Astrocyte of the hippocampus (primary cell): ENCODE measurements at places on chromosomes 11 and 22.

- DNase-seq: no peak
These were observed 251.4 kb downstream of the BLID start for GRCh38 chr11:121864660-121865059.

DNA sequence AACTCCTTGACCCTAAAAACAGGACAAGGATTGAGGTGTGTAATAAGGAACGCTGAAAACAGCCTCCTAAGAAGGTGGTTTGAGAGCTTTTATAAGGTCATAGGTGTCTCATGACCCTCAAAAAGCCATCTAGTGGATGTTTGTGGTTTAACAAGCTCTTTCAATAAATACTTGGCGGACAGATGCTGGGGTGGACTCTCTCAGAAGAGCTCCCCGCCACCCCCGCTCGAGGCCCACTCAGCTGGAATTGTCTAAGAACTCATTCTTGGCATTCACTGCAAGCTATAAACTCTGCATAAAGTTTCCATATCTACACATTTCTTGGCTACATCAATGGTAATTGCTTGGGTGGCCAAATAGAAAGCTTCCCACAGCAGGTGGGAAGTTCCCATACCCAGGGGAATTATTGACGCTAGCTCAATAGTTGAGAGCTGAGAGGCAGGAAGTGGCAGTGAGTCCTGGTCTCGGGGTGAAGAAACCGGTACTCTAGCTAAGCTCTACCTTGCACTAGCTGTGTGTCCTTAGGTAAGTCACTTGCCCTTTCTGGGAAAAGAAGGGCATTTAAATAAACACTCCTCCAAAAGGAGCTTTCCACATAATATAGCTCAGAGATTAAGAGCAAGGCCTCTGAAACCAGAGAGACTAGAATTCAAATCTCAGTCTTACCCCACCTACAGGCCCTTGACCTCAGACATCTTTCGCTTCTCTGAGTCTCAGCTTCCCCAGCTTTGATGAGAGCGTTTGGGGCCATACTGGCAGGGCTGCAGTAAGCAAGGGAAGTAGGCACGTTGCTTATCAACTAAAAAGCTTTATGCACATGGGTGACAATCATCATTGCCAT is 6.4 kb downstream of the MS4A15 start:
- no peak for DNase-seq

- DNase-seq: peak; percentile 45
These were observed 5.8 kb downstream of the ARL14EP start for GRCh38 chr11:30328681-30329080.

DNA sequence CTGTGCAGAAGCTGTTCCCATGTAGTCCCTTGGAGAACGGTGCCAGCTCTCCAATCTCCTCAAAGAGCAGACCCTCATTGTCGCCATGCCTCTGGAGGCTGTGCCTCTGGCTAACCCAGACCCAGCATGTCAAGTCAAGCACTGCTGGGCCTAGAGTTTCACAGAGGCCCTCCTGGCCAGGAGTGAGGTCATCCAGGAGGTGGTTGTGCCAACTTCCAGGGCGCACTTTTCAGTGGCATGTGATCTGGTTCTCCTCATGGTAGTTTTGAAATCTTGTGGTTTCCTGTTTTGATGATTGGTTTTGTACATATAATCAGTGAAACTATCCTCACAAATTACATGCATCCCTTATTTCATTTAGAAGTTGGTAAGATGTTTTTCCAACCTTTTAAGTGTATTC is 78.9 kb downstream of the PPFIBP2 start:
- no peak for DNase-seq

DNA sequence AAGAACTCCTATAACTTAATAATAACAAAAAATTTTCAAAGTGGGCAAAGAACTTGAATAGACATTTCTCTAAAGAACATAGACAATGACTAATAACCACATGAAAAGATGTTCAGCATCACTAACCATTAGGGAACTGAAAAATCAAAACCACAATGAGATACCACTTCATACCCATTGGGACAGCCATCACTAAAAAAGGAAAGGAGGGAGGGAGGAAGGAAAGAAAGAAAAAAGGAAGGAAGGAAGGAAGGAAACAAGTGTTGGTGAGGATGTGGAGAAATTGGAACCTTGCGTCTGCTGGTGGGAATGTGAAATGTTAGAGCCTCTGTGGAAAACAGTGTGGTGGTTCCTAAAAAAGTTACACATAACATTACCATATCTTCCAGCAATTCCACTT is 55.8 kb downstream of the MS4A13 start:
- no peak for DNase-seq

- no peak for DNase-seq
These were observed 38.6 kb upstream of the LMO2 start for GRCh38 chr11:33930317-33931021.

GRCh38 chr11:72672597-72673238 is 1.5 kb downstream of the PDE2A start:
- DNase-seq: no peak

DNA sequence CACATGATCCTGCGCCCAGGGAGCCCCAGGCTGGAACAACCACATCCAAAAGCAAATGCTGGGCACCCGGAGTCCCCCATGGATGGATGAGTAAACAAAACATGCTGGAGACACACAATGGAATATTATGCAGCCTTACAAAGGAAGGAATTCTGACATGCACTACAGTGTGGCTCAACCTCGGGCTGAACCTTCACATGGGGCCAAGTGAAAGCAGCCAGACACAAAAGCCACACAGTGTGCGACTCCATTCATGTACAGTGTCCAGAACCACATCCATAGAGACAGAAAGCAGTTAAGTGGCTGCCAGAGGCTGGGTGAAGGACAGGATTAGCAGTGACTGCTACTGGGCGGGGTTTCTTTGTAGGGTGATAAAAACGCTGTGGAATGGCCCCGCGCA is 10.1 kb downstream of the POLR3H start:
- DNase-seq: peak; percentile 30

- DNase-seq: no peak
These were observed 26.5 kb upstream of the PRDM10 start for GRCh38 chr11:130029137-130029536.

DNA sequence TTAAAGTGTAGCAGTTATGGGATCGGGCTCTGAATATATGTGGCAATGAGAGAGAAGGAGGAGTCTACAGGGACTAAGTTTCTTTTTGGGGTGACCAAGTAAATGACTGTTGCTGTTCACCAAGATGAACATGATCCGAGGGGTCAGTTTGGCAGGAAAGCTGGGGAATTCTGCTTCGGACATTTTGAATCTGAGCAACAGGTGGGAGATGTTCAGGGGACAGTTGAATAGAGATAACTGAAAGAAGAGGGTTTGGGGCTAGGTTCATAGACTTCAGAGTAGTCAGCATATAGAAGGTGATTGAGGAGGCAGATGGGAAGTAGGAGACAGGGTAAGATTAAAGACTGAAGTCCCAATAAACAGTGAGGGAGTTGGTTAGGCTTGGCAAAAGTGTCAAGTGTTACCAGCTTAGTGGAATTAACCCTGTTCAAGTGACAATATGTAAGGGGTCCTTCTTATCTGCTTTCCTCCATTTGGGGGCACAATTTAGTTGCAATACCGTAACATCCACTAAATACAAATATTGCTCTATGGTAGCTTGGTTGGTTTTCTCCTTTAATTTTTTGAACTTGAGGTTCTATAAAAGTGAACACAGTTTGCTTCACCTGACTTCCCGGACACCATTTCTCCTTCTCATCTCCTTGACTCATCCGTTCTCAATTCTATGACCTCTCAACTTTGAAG is 2.9 kb upstream of the ENTHD1 start:
- DNase-seq: no peak

DNA sequence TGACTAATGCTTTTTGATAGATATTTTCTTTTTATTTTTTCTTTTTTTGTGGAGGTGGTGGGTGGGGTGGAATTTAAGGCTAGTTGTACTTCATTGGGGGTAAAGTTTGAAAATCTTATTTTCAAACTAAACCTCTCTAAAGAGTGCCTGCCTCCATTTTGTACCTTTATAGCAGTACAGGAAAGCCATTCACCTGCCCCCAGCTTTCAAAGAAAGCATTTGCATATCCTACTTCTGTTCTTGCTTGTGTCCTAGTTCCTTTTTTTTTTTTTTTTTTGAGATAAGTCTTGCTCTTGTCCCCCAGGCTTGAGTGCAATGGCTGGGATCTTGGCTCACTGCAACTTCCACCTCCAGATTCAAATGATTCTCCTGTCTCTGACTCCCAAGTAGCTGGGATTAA is 766.2 kb upstream of the LRRC4C start:
- DNase-seq: no peak

DNA sequence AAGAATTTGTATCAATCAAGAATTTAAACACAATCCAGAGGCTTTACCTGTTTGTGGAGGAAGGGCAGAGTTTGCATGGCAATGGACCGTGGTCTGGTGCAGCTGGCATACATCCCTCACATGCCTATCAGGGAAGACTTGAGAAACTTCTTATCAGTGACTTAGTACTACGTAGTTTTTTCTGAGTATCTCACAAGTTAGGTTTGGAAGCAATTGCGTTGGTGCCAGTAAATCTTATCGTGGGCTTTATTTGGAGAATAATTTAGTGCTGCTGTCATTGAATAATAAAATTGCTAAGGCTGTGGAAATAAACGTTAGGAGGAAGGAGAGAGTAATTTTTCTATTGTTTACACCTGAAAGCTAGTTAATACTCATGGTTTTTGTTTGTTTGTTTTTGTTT is 72.3 kb downstream of the PRMT3 start:
- DNase-seq: no peak

DNA sequence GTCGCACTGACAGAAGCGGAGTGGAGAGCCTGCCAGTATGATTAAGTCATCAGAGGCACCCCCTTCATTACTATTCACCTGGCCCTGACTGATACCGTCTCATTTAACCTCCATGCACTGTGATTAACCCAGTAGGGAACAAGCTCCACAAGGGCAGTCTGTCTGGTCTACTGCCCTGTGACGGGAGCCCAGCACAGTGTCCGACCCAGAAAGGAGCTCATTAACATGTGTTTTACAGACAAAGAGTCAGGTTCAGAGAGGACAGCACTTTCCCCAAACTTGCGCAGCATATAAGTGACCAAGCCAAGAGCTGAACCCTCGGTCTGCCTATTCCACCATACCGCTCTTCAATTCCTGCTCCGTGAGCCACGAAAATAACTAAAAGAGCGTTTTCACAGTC is 129.5 kb downstream of the RRAS2 start:
- DNase-seq: no peak
